ENCODE measurements at places on chromosomes 12 and 14. TPM values are rescaled to one million over a fixed set of nuclear protein-coding genes. Genes with fewer than 3 reads are reported as not detected.

Gene TMTC1
- 3.0 TPM for polyA plus RNA-seq

Gene PZP
- polyA plus RNA-seq = 2.9 TPM

Gene PPFIBP1
- polyA plus RNA-seq = 12.3 TPM

Gene KRT78
- polyA plus RNA-seq = not detected

Gene MUCL1
- polyA plus RNA-seq = not detected

DNA sequence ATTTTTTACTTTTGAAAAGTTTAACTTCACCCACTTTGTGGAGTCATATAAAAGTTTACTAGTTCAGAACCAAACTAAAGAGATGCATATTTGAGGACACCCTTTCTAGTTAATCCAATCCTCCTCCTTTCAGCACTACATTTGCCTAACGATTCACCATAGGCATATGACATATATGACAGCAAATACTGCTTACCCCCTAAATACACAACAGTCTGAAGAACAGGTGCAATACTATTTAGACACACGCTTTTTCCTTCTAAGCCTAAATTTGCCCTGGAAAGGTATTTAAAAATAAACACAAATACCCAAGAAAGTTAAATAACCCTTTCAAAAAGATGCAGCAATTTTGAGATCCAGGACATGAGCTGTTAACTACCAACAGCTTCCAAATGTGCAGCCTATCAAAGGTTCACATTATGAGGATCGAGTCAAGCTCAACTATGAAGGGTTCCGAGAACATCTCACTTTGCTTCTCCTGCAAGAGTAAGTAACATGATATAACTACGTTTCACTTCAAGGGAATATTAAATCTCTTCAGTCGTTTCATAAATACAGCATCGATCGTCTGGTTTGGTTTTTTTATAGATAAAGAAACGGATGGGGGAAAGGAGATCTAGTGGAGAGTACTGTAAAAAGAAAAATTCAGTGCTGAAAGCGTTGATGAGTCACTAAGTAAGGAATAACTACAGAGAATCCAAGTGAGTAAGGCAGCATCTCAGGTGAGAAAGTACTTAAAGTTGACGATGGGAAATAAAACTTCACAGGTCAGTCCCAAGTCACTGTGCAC lies 677 bp upstream of the AP4S1 start:
- no peak for DNase-seq
- H3K4me1 ChIP-seq = no peaks in the 10 kb centered on the region
- peak overlapping the region; percentile 100 for H3K27ac ChIP-seq
- no peaks in the 10 kb centered on the region for H3K36me3 ChIP-seq
- no peaks in the 10 kb centered on the region for H3K27me3 ChIP-seq
- H3K4me3 ChIP-seq = peak overlapping the region; percentile 84

DNA sequence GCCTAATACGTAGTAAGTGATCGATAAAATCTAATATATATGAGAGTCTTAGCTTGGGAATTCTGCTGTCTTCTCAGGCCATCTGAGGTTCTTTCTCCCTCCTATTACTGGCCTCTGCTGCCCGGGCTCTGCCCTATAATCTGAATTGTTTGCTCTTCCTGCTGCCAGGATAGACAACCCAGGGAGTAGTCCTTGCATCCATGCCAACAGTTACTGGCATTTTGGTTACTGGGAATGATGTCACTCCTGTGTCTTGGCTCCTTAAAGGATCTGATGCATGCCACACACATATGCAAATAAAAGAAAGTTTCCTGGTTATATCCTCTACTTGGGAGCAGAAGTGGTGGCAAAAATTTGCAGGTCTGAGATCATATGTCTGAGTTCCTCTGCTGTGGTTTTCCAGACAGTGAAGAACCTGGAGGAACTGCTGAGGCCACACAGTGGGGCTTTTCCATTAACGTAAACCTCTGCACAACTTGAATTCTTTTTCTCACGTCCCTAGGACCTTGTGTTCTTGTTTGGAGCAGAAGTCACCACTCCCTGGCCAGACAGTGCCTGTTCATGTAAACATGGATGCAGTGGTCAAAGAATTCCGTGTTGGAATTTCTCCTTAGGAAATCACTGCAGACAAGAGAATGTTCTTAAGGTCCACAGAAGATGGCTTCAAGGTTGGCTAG lies 320.6 kb upstream of the TBX3 start:
- no peaks in the 10 kb centered on the region for H3K36me3 ChIP-seq
- no peak for DNase-seq
- H3K27ac ChIP-seq = no peak overlapping the region
- peaks cover 6% of the 10 kb centered on the region for H3K4me1 ChIP-seq
- no peak overlapping the region for H3K4me3 ChIP-seq

- peak; percentile 69 for DNase-seq
- peaks cover 15% of the 10 kb centered on the region for H3K4me1 ChIP-seq
- no peak overlapping the region for H3K4me3 ChIP-seq
- no peaks in the 10 kb centered on the region for H3K27me3 ChIP-seq
- no peaks in the 10 kb centered on the region for H3K36me3 ChIP-seq
Measured at GRCh38 chr12:52020539-52021336, 14.0 kb downstream of the TAMALIN start.

GRCh38 chr12:49588281-49588680 lies 17.2 kb downstream of the FAM186B start:
- no peaks in the 10 kb centered on the region for H3K27me3 ChIP-seq
- DNase-seq = no peak
- no peaks in the 10 kb centered on the region for H3K4me1 ChIP-seq

DNA sequence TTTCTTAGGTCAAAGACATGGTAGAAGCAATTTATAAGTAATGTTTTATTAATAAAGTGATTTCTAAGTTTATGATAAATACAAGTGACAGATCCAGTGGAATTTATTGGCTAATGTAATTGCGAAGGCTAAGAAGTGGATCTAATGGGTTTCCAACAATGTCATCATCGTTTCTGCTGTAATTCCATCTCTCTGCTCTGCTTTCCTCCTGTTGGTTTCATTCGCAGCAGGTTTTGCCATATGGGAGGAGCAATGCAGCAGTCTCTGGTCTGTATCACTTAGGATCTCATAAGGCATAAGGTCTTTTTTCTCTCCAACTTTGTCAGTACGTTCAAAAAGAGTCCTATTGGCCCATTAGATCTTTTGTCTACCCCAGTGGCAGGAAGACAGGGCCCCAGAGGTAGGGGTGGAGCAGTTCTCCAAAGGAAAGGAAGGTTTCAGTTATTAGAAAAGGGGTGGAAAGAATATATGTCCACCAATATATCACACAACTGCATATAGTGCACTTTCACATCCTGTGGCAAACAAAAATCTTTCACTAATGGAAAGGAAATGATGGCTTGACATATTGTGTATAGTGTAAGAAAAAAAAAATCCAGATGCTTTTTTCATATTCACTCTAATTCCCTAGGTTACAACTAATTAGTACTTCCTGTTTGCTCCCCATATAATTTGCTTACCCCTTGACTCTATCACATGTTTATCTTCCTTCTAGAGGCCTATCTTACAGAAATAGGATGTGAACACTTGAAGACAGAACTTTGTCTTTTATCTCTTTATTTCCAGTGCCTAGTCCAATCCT lies 451.3 kb downstream of the ZFP36L1 start:
- H3K36me3 ChIP-seq = no peaks in the 10 kb centered on the region
- no peak overlapping the region for H3K27ac ChIP-seq
- no peak overlapping the region for H3K4me3 ChIP-seq
- H3K4me1 ChIP-seq = no peaks in the 10 kb centered on the region
- no peak for DNase-seq

DNA sequence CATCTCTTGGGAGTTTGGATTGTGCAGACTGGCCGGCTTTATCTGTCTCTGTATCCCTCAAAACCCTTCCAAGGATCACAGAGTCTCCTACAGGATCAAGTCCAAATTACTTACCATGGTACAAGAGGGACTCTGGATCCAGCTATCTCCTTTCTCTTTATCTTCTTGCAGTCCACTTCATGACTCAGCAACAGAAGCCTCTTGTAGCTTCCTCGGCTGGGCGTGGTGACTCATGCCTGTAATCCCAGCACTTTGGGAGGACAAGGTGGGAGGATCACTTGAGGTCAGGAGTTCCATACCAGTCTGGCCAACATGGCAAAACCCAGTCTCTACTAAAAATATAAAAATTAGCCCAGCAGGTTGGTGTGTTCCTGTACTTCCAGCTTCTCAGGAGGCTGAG lies 189.7 kb downstream of the BCAT1 start:
- no peaks in the 10 kb centered on the region for H3K36me3 ChIP-seq
- no peak for DNase-seq
- H3K27ac ChIP-seq = no peak overlapping the region
- H3K27me3 ChIP-seq = peaks cover 2% of the 10 kb centered on the region
- H3K4me3 ChIP-seq = no peak overlapping the region

- DNase-seq = no peak
- no peaks in the 10 kb centered on the region for H3K4me1 ChIP-seq
Measured at GRCh38 chr14:80223696-80224465, 12.6 kb upstream of the DIO2 start.

DNA sequence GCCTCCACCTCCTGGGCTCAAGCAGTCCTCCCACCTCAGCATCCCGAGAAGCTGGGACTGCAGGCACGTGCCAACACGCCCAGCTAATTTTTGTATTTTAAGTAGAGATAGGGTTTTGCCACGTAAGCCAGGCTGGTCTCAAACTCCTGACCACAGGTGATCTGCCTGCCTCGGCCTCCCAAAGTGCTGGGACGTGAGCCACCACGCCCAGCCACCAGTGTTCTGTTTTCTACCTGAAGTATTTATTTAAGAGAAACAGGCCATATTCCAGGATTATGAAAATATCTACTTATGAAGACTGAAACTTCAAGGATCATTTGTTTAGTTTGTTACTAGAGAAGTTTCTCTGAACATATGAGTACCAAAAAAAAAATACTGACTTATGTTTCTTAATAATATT lies 10.3 kb downstream of the GTF2H3 start:
- no peak for DNase-seq
- peaks cover 2% of the 10 kb centered on the region for H3K36me3 ChIP-seq
- H3K4me1 ChIP-seq = no peaks in the 10 kb centered on the region

DNA sequence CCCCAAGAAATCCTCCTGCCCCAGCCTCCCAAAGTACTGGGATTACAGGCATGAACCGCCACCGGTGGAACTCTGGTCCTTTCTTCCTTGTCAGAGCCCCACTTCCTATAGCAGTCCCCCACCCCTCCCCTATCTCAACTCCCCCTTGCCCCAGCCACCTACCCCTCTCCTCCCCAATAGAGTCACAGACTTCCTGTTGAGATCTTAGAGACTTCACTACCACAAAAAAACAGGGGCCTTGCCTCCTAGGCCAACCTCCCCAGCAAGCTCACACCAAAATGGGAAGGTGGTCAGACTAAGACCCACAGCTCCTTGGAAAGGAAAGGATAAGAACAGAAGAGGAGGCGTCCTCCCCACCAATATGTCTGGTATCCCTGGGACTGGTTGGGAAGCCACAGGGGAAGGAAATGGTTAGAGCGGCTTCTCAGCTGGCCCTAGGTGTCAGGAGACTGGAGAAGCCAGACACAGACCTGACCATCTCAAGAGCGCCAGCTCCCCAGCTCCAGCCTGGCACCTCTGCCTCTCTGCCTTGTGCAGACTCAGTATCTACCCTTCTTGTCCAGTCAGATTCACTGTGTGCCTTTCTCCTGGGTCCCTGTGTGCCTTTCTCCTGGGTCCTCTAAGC lies 8.5 kb downstream of the ITGB7 start:
- no peak overlapping the region for H3K27ac ChIP-seq
- no peaks in the 10 kb centered on the region for H3K27me3 ChIP-seq
- DNase-seq = no peak
- peaks cover 31% of the 10 kb centered on the region for H3K4me1 ChIP-seq
